ENCODE measurements at places on chromosomes 16 and 17. TPM values are rescaled to one million over a fixed set of nuclear protein-coding genes. Genes with fewer than 3 reads are reported as not detected.
A peak's percentile ranks its signal among the peaks of the same experiment; 100 is the strongest.

GRCh38 chr16:69301861-69302260, 9.3 kb upstream of the VPS4A start:
- H3K4me1 ChIP-seq: no peaks in the 10 kb centered on the region
- H3K27me3 ChIP-seq: no peaks in the 10 kb centered on the region
- H3K36me3 ChIP-seq: peaks cover 4% of the 10 kb centered on the region
- H3K4me3 ChIP-seq: no peak overlapping the region
- H3K27ac ChIP-seq: no peak overlapping the region

GRCh38 chr17:37740915-37741314, 3.9 kb downstream of the HNF1B start:
- no peak overlapping the region for H3K27ac ChIP-seq
- no peak overlapping the region for H3K4me3 ChIP-seq
- no peaks in the 10 kb centered on the region for H3K36me3 ChIP-seq
- DNase-seq: no peak
- peaks cover 67% of the 10 kb centered on the region for H3K27me3 ChIP-seq

The C1QTNF8 gene
- total RNA-seq: not detected

DNA sequence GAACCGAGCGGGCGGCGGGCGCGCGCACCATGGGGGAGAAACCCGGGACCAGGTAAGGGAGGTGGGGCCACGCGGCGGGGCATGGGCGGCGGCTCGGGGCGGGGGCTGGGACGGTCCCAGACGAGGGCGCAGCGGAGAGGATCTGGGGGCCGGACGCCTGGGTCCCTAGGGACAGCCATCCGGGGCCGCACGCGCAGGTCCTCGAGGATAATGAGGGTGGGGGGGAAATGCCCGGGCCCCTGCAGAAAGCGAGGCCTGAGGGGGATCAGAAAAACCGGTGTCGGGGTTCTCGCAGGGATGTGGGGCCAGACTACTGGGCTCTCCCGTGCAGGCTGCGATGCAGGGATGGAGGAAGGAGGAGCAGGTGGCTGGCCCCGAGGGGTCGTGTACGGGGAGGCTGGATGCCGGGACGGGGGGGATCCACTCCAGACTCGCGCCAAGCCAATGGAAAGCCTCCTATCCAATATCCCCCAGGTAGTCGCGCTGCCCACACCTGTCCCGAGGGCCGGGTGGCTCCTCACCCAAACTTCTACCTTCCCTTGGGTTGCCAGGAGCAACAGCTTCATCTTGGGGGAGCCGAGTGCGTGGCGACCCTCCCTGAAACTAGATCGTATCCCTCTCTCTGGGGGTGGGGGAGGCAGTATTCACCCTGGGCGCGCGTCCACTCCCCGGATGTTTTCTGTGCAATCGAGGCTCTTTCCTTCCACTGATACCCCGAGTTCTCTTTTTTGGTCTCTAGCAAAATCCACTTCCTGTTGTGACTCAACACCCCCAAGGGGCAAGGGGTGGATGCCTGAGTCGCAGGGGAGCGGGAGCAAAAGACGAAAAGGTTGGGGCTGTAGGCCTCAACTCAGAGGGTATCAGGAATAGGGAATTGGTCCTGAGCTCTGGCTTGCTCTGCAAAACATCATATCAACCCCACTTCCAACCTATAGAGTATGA, 532 bp downstream of the ARRB2 start:
- no peak overlapping the region for H3K27ac ChIP-seq
- peaks cover 8% of the 10 kb centered on the region for H3K36me3 ChIP-seq
- no peaks in the 10 kb centered on the region for H3K4me1 ChIP-seq
- no peaks in the 10 kb centered on the region for H3K27me3 ChIP-seq
- DNase-seq: no peak

The PHB1 gene
- 351 TPM for total RNA-seq

GRCh38 chr16:28089205-28089991, 25.9 kb upstream of the GSG1L start:
- H3K4me1 ChIP-seq: 0 out of 2 replicates have a peak, but pooled peaks cover 9% of the 10 kb centered on the region
- no peaks in the 10 kb centered on the region for H3K27me3 ChIP-seq

GRCh38 chr16:67949645-67950044, 5.7 kb upstream of the LCAT start:
- no peak overlapping the region for H3K27ac ChIP-seq
- no peak overlapping the region for H3K4me3 ChIP-seq
- H3K4me1 ChIP-seq: no peaks in the 10 kb centered on the region
- DNase-seq: no peak
- H3K36me3 ChIP-seq: peaks cover 76% of the 10 kb centered on the region

DNA sequence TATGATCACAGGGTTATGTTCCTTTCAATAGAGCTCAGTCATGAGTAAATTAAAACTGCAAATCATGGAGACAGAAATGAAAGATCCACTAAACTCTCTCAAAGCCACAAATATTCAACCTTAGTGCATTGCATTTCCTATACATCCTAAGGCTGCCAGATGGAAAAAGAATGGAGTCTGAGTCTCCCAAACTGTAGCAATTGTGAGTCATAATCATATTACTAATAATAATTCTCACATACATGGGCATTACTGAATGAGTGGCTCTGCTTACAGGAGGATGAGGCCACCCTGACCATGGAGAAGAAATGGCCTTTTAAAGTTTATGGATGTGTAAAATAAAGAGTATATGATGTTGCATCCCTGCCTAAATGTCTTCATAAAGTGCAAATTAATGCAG, 3.2 kb downstream of the CA10 start:
- no peak overlapping the region for H3K4me3 ChIP-seq
- peaks cover 26% of the 10 kb centered on the region for H3K27me3 ChIP-seq
- H3K4me1 ChIP-seq: no peaks in the 10 kb centered on the region
- H3K27ac ChIP-seq: no peak overlapping the region
- no peak for DNase-seq
- no peaks in the 10 kb centered on the region for H3K36me3 ChIP-seq

DNA sequence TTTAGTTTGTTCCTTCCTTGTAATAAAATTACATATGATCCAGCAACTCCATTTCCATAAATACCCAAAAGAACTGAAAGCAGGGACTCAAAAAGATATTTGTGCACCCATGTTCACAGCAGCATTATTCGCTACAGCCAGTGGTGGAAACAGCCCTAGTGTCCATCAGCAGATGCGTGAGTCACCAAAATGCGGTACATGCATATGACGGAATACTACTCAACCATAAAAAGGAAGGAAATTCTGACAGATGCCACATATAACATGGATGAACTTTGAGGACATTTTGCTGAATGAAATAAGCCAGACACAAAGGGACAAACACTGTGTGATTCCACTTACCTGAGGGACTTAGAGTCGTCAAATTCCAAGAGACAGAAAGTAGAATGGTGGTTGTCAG, 9.1 kb upstream of the SLC47A2 start:
- no peak overlapping the region for H3K27ac ChIP-seq
- no peaks in the 10 kb centered on the region for H3K27me3 ChIP-seq
- no peaks in the 10 kb centered on the region for H3K36me3 ChIP-seq
- H3K4me1 ChIP-seq: no peaks in the 10 kb centered on the region

- DNase-seq: peak; percentile 21
- H3K27ac ChIP-seq: no peak overlapping the region
- H3K36me3 ChIP-seq: no peaks in the 10 kb centered on the region
- no peaks in the 10 kb centered on the region for H3K27me3 ChIP-seq
- H3K4me3 ChIP-seq: no peak overlapping the region
These were observed 230.4 kb downstream of the C16orf78 start for GRCh38 chr16:49603956-49604355.

The CX3CL1 gene
- total RNA-seq: 1.6 TPM

DNA sequence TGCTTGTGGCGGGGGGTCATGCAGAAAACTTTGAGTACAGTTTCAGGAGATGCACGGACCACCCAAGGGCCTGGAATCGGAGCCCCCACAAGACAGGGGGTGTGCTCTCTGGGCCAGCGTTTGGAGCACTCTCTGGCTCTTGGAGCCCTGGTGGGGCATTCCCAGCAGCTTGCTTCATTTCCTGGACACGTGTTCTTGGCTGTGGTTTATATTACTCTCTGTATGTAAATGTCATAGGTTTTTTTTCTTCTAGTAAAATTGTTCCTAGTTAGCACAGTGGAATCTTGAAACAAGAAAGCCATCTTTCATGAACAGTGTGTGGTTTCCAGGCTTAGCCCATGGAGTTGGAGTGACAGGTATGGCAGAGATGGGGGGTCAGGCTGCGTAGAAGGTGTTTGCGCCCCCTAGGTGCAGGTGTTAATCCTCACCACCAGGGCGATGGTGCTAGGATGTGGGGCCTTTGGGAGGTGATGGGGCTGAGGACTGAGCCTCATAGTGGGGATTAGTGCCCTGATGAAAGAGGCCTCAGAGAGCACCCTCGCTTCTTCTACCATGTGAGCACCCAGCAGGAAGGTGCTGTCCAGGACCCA, 79.8 kb downstream of the JPH3 start:
- DNase-seq: peak; percentile 74
- 0 out of 2 replicates have a peak, but pooled peaks cover 8% of the 10 kb centered on the region for H3K36me3 ChIP-seq
- H3K27ac ChIP-seq: no peak overlapping the region

The PFAS gene
- 228 TPM for total RNA-seq

DNA sequence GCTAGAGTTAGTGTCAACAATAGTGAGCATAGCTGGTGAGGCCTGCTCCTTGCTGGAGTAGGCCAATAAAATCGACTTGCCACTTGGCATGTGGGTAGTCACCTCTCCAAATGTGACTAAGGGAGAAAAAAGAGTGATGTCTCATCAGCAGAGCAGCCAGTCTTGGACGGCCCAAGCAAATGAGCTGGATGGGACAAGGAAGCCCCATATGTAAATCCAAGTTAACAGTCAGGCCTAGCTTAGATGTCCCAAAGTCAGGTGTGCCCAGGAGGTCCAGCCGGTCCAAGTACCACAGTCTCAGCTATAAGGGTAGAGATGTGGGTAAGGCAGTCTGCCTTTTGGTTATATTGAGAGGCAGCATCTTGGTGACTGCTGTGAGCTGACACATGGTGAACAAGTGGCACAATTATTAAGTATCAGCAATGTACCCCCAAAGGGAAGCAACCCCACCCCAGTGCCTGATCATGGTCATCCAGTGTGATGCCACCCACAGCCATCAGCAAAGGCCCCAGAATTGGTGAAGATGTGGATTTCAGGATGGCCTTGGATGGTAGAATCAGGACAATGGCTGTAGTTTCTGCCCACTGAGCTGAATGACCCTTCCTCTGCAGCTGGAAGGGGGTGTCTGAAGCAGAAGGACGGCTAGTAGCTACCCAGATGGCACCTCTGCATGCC, 83.4 kb downstream of the TNFRSF13B start:
- H3K27me3 ChIP-seq: no peaks in the 10 kb centered on the region
- H3K4me1 ChIP-seq: no peaks in the 10 kb centered on the region
- no peaks in the 10 kb centered on the region for H3K36me3 ChIP-seq
- no peak overlapping the region for H3K27ac ChIP-seq

The NTN3 gene
- 1.3 TPM for total RNA-seq

- no peak overlapping the region for H3K4me3 ChIP-seq
- no peaks in the 10 kb centered on the region for H3K36me3 ChIP-seq
- H3K27ac ChIP-seq: no peak overlapping the region
- no peaks in the 10 kb centered on the region for H3K4me1 ChIP-seq
These were observed 231.2 kb downstream of the KATNIP start for GRCh38 chr16:27781195-27781524.

The ANKRD40 gene
- total RNA-seq: 54.3 TPM

DNA sequence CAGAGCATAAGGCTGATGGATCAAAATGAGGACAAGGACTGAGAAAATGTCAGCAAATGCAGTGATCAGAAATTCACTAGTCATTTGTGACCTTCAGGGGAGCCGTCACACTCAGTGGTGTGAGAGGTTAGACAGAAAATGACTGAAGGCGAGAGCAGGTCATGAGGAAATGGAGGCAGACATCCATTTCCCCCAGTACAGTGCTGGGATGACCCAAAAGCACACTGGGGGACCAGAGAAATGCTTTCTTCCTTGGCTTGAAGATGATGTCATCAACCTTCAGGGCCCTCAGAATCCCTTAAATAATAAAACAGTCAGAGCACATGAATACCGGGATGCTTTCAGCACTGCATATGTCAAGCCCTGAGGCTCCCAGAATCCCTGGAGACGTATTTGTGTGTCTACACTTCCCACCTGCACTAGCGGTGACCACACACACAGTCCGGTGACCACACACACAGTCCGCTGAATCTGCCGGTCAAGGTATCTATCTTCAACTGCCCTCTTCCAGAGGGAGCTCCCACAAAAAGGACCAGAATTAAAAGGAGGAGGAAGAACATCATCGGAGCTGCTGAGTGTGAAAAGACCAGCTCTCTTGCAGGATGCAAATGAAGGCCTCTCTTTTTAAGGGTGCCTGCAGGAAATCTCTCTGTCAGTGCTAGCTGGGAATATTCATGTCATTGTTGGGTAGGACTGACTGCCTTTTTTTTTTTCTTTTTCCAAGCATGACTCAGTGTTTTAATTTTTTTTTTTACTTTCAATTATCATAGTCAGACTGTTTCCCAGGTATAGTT, 8.2 kb downstream of the UBE2O start:
- H3K4me3 ChIP-seq: peak overlapping the region; percentile 40
- H3K4me1 ChIP-seq: peaks cover 60% of the 10 kb centered on the region
- H3K27ac ChIP-seq: peak overlapping the region; percentile 21
- no peaks in the 10 kb centered on the region for H3K36me3 ChIP-seq
- no peaks in the 10 kb centered on the region for H3K27me3 ChIP-seq
- DNase-seq: peak; percentile 61

The CCL1 gene
- not detected for total RNA-seq

The CFAP97D1 gene
- not detected for total RNA-seq

DNA sequence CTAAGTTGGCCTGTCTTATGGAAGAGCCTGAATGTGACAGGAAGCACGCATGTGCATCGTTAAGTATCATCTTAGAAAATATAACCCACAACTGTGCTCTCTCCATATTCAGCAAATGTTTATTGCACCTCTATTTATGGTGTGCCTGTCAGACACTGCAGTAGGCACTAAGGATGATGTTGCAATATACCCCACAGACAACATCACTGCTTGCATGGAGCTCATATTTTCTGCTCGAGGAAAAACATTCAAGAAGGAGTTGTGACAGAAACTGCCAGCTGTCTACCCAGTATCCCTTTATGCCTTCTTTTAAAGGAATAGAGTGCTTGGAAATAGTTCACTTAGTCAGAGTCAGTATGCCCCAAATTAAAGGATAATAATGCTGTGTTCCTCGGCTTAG, 132.3 kb upstream of the RBFOX1 start:
- H3K36me3 ChIP-seq: no peaks in the 10 kb centered on the region
- no peaks in the 10 kb centered on the region for H3K27me3 ChIP-seq
- H3K4me3 ChIP-seq: no peak overlapping the region
- H3K27ac ChIP-seq: no peak overlapping the region

The CCL2 gene
- total RNA-seq: 1.4 TPM

Measured in H9 (cell line).